GM19239 (cell line): ENCODE measurements at places on chromosomes 2 and 18.

- no peak for DNase-seq
These were observed 11.5 kb downstream of the PGAP1 start for GRCh38 chr2:196914867-196915460.

- no peak for DNase-seq
These were observed 1335.2 kb upstream of the ZEB2 start for GRCh38 chr2:145855142-145855541.

DNA sequence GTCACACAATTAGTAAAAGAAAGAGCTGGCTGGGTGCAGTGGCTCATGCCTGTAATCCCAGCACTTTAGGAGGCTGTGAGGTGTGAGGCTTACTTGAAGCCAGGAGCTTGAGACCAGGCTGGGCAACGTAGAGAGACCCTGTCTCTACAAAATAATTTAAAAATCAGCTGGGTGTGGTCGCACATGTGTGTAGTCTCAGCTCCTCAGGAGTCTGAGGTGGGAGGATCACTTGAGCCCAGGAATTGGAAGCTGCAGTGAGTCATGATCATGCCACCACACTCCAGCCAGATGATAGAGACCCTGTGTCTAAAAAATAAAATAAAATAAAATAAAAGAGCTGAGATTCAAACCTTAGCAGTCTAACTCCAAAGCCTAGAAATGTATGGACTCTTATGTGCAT lies 39.0 kb upstream of the NEDD4L start:
- no peak for DNase-seq

- no peak for DNase-seq
These were observed 214.6 kb downstream of the CBLN2 start for GRCh38 chr18:72329533-72329932.

DNA sequence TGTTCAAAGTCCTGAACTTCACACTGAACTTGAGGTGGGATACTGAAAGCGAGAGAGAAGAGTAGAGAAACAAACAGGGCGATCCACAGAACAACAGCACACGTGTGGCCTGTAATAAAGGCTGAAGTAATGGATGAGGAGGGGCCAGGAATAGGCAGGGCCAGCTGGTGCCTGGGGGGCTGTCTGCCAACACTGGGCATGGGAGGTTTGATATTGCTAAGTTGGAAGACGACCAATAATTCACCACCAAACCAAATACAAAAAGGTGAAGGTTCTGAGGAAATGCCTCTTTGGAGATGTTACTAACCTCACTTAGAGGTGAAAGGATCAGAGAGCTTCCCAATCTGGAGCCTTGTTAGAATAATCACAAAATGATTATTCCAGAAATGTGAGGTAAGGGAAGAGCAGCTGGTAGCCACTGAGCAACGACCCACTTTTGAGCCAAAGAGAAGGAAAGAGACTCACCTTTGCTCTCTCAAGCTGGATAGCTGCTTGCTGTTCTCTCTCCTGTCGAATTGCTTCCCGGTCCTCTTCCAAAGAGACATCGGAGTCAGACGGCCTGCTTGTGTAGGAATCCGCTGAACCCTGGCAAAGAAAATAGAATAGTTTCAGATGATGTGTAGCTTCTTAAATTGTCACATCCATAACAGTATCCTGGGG lies 54.7 kb upstream of the ARL5A start:
- DNase-seq: no peak

DNA sequence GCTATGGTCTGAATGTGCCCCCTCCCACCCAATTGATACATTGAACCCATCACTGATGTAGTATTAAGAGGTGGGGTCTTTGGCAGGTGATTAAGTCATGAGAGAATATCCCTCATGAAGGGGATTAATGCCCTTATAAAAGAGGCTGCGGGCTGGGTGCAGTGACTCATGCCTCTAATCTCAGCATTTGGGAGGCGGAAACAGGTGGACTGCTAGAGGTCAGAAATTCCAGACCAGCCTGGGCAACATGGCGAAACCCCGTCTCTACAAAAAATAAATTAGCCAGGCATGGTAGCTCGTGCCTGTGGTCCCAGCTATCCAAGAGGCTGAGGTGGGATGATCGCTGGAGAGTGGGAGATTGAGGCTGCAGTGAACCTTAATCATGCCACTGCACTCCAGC lies 14.3 kb downstream of the POLR2D start:
- no peak for DNase-seq

GRCh38 chr2:74137651-74138599 lies 9.8 kb downstream of the BOLA3 start:
- no peak for DNase-seq

GRCh38 chr18:68234131-68234530 lies 480.8 kb downstream of the TMX3 start:
- no peak for DNase-seq

DNA sequence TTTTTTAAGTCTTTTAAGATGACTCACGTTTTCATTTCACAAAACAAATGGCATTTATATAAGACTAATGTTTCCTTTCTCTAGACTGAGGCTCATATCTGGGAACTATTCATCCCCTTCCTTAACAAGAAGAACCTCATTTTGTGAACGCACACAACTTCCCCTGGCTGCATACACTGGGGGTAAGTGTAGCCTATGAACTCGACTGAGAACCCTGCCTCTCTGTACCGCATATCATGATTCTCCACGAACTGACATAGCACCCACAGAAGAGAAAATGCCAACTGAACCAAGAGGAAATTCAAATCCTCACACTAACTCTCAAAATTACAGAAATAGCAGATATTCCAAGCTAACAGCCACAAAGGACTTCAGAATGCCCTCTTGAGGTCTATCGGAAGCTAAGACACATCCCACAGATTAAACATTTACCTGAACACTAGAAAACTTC lies 236.7 kb downstream of the TCF4 start:
- no peak for DNase-seq

- no peak for DNase-seq
These were observed 17.1 kb downstream of the DYNAP start for GRCh38 chr18:54608028-54608642.

- DNase-seq: no peak
These were observed 169.0 kb downstream of the MYT1L start for GRCh38 chr2:2161871-2162653.

DNA sequence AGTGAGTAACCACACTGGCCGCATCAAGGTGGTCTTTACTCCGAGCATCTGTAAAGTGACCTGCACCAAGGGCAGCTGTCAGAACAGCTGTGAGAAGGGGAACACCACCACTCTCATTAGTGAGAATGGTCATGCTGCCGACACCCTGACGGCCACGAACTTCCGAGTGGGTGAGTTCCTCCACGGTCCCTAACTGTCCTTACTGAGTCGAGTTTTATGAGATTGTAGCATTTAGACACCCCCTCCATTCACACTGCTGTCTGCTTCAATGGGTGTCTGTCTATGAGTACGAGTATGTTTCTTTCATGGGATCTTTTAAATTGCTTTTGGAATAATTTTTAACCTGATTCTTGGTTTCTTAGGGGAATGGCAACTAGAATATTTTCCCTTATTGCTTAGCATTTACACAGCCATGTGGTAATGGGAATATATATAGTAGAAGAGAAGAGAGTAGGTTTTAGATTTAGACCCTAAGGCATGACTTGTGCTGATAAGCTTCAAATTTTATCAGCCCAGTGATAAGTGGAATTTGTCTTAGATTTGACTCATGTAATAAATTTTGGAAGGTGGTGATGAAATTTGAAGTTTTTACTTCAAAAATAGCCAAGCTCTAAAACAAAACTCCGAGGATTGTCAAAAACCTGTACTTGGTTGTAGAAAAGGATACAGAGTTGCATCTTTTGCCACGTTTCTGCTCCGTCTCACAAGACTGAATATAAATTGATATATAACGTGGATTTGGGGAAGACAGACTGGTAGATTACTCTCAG lies 188.2 kb downstream of the LTBP1 start:
- DNase-seq: no peak

- no peak for DNase-seq
These were observed 593.9 kb upstream of the NETO1 start for GRCh38 chr18:73461780-73462059.

DNA sequence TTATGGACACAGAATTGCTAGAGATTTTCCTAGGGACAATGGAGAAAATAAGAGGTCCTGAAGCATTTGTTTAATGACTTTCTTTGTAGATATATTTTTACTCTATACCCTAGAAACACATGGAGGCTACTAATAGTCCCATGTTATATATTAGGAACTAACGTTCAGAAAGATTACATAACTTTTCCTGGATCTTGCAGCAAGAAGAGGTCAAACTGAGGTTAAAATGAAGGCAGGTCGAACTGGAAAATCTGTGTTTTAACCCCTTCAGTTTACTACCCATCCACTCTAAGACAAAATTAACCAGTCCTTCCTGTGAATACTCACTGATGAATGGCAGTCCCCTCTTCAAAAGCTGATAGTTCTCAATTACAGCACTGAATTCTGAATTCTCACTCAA lies 1415.8 kb upstream of the CELF4 start:
- no peak for DNase-seq
